Activated CD4-positive, alpha-beta T cell treated with anti-CD3 and anti-CD28 coated beads, Interleukin-2, amount 10 ng/mL, durations not matched to agents 24 days and 14 days (primary cell): ENCODE measurements at places on chromosomes 13 and 19. TPM values are rescaled to one million over a fixed set of nuclear protein-coding genes. Genes with fewer than 3 reads are reported as not detected.

The ZNF649 gene
- total RNA-seq: 10.7 and 11.0 TPM in 2 replicates

The ZNF541 gene
- not detected in 2 replicates for total RNA-seq

The METTL21C gene
- total RNA-seq: not detected in 2 replicates

The CATSPERD gene
- total RNA-seq: not detected in 2 replicates

The IGFL3 gene
- total RNA-seq: not detected in 2 replicates

The LILRB1 gene
- 0.33 TPM in 1 of 2 replicates, not detected in the other for total RNA-seq

The RXFP2 gene
- not detected in 2 replicates for total RNA-seq

The GRK1 gene
- total RNA-seq: 0.07 and 0.17 TPM in 2 replicates

The DNAJC15 gene
- 16.6 and 17.8 TPM in 2 replicates for total RNA-seq
